ENCODE measurements at places on chromosomes 2 and 18.

DNA sequence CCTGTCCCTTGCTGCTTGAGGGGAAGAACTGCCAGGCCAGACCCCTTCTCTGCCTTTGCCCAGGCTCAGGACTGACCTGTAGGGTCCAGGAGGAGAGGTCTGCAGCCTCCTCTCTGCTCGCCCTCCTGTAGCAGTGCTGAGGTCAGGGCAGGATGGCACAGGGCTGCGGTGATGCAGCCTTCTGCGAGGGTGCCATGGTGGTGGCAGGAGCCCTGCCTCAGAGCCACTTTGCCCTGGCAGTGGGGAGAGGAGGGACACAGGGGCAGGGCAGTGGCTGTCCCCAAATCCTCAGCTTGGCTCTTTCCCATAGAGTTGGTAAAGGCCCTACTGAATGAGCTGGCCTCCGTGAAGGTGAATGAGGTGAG is 884 bp downstream of the PROM2 start:
- no peak for DNase-seq

DNA sequence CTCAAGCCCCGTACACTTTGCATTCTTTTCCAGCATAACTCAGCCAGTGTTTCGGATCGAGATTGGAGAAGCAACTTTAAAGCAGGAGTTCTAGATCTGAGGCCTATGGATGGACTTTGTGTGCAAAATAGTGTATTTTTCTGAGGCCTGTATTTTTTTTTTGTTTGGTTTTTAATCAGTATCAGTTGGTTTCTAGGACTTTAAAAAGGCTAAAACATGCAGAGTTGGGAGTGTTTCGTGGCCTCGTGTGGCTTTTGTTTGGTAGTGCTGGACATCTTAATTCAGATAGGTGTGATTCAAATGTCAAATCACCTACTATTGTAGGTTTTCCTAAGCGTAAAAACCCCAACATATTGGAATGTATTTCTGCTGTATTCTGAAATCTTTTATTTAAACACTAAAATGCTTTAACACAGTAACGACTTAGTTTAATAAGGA is 282 bp upstream of the PUS10 start:
- DNase-seq = no peak

DNA sequence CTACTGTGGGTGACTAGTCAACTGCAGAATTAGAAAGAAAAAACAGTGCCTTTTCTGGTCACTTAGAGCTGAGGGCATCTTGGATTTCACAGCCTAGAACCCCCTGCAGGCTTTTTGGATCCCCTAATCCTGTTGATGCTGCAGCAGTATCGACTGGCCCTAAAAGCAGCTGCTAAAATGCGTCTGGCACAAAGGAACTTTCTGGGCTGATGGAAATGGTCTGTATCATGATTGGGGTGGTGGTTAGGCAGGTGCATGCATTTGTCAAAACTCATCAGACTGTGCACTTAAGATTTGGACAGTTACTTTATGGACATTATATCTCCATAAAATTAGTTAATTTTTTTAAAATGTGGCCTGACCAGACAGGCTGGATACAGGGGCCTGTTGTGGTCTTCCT is 149.8 kb downstream of the KLHL29 start:
- DNase-seq = no peak

DNA sequence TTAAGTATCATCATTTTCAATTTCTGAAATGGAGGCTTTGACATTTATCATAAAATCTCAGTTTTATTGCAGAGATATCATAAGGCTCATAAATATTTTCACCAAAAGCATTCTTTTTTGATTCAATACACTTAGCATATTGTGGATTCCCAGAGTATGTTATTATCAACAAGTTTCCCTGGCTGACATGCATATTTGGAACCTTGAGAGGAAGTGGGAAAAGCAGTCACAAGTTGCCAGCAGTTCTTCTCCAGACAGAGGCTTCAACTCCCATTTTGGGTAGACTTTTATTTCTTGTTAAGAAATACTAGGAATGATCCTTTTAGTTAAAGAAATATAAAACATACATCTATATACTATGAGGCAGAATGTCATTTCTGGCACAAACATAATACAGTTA is 236.5 kb downstream of the ASXL3 start:
- DNase-seq = no peak

DNA sequence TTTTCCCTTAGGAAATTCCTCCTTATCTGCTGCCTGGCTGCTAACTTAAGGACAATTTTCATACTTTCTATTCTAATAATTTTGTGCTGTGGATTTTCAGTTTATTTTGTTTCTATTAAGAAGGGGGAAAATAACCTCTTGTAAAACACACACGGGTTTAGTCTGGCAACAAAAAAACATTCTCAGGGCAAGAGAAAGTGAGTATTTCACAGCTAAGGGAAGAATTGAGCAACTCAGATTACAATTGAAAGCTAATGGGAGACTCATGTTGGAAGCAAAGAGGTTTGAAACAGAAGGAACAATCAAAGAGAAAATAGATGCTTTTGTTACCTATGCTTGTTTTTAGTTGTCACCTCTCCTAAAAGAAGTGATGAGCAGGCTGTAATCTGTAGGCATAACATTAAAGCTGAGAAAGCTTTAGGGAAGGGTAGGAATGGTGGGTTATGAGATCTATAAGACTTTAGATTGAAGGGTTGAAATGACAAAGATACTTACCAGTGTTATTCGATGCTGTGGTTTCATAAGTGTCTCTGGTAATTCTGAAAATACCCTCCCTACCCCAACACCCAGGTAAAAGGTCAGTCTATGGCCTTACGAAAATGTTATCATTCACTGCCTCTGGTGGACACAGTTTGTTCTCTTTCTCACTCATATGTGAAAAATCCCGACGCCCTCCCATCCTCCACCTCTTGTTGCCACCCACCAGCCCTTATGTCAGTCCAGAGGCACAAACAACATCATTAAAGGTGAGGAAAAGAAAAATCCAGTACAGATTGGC is 510.9 kb downstream of the TXNL1 start:
- DNase-seq = no peak

GRCh38 chr2:80117401-80117800 is 187.2 kb downstream of the LRRTM1 start:
- no peak for DNase-seq

GRCh38 chr2:10894264-10894935 is 17.3 kb upstream of the KCNF1 start:
- no peak for DNase-seq

- DNase-seq = no peak
Measured at GRCh38 chr2:36069074-36069473, 286.5 kb upstream of the CRIM1 start.

DNA sequence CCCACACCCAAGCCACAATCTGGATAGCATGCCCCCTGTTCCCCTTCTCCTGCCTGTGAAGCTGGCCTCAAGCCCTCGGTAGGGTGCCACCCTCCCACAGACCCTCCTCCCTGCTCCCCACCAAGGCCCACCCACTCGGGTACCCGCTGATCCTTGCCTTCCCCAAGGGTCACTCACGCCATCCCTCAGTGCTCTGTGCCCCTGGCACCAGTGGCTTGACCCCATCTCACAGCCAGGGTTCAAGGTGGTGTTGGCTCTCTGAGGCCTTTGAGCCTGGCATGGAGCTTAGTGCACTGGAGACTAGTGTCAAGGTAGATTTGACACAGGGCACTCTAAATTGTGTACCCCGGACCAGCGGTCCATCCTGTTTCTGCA is 11.9 kb downstream of the ADRA2B start:
- no peak for DNase-seq

- no peak for DNase-seq
Measured at GRCh38 chr2:241981076-241981700, 111.7 kb downstream of the RTP5 start.

GRCh38 chr2:54029721-54030395 is 59.1 kb upstream of the PSME4 start:
- DNase-seq = no peak

DNA sequence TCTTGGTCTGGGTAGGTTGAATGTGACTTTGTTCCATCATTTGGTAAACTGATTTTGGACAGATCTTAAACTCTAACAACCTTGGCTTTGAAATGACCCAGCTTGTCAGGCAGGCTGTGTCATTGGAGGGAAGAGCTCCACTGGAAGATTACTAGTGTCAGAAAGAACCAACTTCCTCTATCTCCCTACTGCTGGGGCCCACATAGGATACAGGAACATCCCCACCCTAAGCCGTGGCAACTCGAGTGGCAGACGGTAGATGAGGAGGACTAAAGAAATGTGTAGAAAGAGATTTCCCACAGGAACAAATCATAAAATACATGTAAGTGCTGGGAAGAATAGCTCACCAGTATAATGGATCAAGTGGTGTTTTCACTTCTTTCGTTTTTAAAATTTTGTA is 4.3 kb upstream of the G6PC2 start:
- no peak for DNase-seq

- no peak for DNase-seq
Measured at GRCh38 chr2:199693861-199694260, 157.1 kb downstream of the FTCDNL1 start.

GRCh38 chr2:68302281-68302875 is 17.4 kb downstream of the CNRIP1 start:
- DNase-seq = no peak

- no peak for DNase-seq
Measured at GRCh38 chr2:42969231-42970150, 177.1 kb upstream of the HAAO start.

GRCh38 chr2:48220501-48220900 is 309.5 kb upstream of the STON1 start:
- no peak for DNase-seq

DNA sequence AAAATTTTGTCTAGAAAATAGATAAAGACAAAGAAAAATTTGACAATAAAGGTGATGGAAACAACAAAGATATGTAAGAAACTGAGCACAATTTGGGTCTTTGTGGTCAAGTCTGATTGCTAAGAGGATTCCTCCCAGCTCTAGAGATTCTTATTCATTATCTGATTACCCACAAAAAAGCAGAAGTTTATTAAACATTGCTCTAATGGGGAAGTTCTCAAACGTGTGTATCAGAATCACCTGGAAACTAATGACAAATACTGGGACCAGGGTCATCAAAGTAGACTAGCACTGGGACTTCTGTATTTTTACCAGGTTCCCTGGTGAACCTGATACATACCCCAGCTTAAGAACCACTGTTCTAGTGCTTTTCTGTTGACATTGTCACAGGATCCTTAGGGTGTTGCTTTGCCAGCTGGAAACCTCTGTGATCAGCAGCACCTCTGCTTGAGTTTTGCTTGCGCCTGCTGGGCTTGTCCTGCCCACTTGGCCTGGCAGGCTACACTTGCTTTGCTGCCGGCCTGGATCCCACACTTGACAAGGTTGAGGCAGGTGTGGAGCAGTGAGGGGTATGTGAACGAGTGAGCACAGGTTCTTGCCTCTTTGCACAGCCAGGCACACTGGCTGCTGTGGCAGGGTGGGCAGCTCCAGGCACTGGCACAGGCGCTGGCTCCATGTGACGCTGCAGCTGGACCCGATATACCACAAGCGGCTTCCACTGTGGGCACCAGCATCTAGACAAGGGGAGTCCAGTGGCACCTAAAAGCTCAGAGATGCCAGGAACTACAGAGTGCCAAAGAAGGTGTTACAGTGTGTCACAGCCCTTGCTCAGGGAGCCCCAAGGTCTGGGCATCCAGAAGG is 6.2 kb upstream of the GORASP2 start:
- no peak for DNase-seq

DNA sequence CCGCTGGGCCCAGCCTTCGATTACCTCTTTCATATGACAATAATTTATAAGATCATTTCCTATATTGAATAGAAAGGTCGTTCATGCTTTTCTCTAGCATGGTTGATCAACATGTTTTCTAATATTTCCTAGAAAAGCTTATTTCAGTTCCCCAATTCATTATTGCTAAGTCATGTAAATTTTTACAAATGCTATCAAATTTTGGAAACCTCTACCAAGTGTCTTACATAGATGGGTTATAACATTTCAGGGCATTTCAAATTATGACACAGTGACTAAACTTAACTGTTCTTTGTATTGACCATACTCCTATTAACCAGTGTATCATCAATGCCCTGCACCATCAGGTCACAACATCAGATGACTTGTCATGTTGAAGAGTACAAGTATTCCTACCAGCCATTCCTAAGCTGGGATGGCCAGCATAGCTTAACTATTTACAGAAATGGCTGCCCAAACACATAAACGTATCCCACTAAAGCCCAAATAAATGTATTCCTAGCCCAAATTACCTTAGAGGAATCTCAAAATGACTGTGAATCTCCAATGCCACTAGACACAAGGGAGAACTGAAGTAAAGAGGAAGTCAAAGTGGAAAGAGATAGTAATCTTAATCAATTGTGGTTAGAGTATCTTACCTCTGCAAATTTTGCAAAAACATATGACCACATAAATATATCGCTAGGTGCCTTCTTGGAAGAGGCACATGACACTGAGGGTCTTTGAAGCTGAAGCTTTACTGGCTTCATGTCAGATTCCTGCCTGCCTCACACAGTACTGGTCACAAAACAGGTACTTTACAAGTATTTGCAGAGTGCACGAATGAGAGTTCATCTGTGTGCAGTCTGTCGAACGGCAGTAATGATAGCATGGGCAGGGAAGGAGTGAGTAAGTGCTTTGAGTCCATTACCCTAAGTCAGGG is 87.3 kb upstream of the TLK1 start:
- DNase-seq = no peak

DNA sequence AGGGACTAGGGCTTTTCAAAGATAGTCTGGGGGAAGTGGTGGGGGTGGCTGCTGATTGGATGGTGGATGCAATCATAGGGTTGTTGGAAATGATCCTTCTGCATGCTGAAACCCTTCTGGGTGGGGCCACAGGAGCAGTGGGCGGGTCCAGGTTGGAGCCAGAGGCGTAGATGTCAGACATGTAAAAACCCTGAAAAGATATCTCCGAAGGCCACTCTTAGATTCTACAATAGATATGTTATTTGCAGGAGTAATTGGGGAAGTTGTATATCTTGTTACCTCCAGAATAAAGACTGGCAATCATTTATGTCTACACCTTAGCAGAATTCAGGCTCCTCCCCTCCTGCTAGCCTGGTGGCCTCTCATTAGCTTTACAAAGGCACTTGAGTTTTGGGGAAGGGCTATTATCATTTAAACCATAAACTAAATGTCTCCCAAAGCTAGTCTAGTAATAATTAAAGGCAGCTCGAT is 8.2 kb upstream of the FAM98A start:
- no peak for DNase-seq

- DNase-seq = no peak
Measured at GRCh38 chr2:217784996-217785543, 217.7 kb downstream of the TNS1 start.
